ENCODE measurements at places on chromosomes 1 and 21. TPM values are rescaled to one million over a fixed set of nuclear protein-coding genes. Genes with fewer than 3 reads are reported as not detected.

The DNASE2B gene
- total RNA-seq = not detected

The OR2T2 gene
- not detected for total RNA-seq

The BLZF1 gene
- total RNA-seq = 13.1 TPM

The TSNAX gene
- total RNA-seq = 24.8 TPM

The AHCTF1 gene
- total RNA-seq = 15.9 TPM

The TRIM67 gene
- 0.05 TPM for total RNA-seq

The ACKR1 gene
- total RNA-seq = 0.08 TPM

- peaks cover 23% of the 10 kb centered on the region for H3K4me1 ChIP-seq
- DNase-seq = no peak
- no peaks in the 10 kb centered on the region for H3K36me3 ChIP-seq
- H3K4me3 ChIP-seq = no peak overlapping the region
These were observed 44.4 kb downstream of the CACHD1 start for GRCh38 chr1:64514197-64514765.

GRCh38 chr1:223261914-223262313, 102.1 kb downstream of the SUSD4 start:
- no peak overlapping the region for H3K27ac ChIP-seq
- no peaks in the 10 kb centered on the region for H3K4me1 ChIP-seq
- DNase-seq = no peak
- no peaks in the 10 kb centered on the region for H3K36me3 ChIP-seq
- H3K27me3 ChIP-seq = no peaks in the 10 kb centered on the region

DNA sequence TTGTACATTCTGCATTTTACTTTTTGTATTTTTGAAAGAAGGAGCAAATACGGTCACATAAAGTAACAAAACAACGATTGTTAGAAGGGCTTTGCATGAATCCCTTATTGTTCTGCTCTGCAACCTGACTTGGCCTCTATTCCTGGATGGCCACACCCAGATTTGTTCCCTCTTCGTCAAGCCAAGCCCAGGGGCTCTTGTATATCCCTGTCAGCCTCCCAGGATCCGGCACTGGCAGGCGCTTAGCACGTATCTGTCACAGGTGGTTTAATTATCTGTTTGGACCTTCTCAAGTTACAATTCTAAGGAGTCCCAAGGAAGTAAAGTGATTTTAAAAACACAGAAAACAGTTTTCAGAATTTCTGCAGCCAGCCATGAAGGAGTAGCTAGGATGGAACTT, 28.0 kb downstream of the CRYAA start:
- no peaks in the 10 kb centered on the region for H3K27me3 ChIP-seq
- no peaks in the 10 kb centered on the region for H3K4me1 ChIP-seq
- no peak overlapping the region for H3K27ac ChIP-seq
- no peak overlapping the region for H3K4me3 ChIP-seq
- no peak for DNase-seq
- no peaks in the 10 kb centered on the region for H3K36me3 ChIP-seq

GRCh38 chr1:220458936-220459335, 69.0 kb upstream of the MARK1 start:
- H3K27ac ChIP-seq = no peak overlapping the region
- peaks cover 4% of the 10 kb centered on the region for H3K27me3 ChIP-seq
- no peak for DNase-seq
- no peak overlapping the region for H3K4me3 ChIP-seq
- no peaks in the 10 kb centered on the region for H3K36me3 ChIP-seq

DNA sequence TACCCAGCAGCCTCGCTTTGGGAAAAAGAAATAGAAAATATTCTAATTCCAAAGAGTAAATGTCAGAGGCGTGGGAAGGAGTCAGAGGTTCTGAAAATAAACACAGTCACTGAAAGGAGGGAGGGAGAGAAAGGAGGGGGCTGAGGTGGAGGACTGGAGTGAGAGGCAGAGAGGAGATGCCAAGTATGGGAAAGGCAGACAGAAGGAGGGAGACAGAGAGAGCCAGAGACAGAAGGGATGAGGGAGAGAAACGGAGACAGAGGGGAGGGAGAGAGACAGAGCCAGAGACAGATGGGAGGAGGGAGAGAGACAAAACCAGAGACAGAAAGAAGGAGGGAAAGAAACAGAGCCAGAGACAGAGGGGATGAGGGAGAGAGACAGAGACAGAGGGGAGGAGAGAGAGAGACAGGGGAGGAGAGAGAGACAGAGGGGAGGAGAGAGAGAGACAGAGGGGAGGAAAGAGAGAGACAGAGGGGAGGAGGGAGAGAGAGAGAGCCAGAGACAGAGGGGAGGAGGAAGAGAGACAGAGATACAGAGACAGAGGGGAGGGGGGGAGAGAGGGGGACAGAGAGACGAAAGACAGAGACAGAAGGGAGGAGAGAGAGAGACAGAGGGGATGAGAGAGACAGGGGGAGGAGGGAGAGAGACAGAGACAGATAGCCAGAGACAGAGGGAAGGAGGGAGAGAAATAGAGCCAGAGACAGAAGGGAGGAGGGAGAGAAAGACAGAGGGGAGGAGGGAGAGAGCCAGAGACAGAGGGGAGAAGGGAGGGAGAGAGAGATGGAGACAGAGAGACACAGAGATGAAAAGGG, 525.5 kb downstream of the MATN1 start:
- no peaks in the 10 kb centered on the region for H3K4me1 ChIP-seq
- DNase-seq = no peak
- H3K4me3 ChIP-seq = no peak overlapping the region
- no peaks in the 10 kb centered on the region for H3K27me3 ChIP-seq
- H3K27ac ChIP-seq = no peak overlapping the region

DNA sequence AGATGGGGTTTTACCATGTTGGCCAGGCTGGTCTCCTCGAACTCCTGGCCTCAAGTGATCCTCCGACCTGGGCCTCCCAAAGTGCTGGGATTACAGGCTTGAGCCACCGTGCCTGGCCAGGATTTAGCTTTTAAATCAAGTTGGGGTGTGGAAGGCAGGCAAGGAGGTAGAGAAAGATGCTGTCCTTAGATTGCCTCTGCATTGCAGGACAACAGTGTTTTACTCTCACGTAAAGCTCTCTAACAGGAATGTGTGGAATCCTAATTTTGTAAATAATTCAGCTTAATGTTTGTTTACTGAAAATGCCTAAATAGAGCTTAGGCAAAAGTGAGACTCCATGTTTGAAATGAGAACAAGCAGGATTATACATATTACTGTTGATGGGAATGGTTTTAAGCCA, 29.5 kb upstream of the TGFB2 start:
- H3K4me3 ChIP-seq = no peak overlapping the region
- no peak overlapping the region for H3K27ac ChIP-seq
- H3K4me1 ChIP-seq = no peaks in the 10 kb centered on the region
- H3K27me3 ChIP-seq = no peaks in the 10 kb centered on the region

DNA sequence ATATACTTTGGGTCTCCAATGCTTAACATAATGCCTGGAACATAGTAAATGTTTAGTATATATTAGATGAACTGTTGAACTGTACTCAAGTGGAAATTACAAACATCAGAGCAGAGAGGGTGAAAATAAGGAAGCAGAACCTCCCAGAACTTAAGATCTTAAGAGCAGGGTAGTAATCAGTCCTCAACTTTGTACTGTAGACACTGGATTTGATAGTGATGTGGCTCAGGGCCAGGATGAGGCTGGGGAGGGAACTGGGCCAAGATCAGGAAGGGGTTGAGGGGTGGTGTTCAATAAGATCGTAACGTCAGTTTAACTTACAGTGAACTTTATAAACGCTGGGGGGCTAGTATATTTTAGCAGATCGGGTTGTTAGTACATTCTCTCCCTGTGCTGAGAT, 15.4 kb downstream of the MPZL1 start:
- H3K36me3 ChIP-seq = no peaks in the 10 kb centered on the region
- H3K4me3 ChIP-seq = no peak overlapping the region
- peaks cover 4% of the 10 kb centered on the region for H3K4me1 ChIP-seq

- H3K36me3 ChIP-seq = no peaks in the 10 kb centered on the region
- H3K27me3 ChIP-seq = no peaks in the 10 kb centered on the region
- no peak for DNase-seq
- no peak overlapping the region for H3K27ac ChIP-seq
- H3K4me3 ChIP-seq = no peak overlapping the region
These were observed 458.1 kb downstream of the DISC1 start for GRCh38 chr1:232084584-232085223.

DNA sequence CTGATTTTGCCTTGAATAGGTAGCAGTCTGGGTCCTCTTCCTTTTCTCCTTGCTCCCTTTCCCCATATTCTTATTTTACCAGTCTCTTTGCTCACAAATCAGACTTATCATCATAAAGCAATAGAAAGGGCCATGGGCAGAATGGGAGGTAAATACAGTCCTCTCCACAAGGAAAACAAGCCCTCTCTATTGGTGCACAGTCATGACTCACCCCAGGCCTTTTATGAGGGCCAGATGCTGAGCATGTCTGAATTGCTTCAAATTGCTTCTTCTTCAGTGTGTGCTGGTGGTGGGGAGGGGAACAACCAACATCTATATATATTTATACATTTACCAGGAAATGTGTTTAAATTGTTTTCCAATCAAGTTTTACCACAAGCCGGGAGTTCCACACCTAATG, 75.2 kb downstream of the GFI1 start:
- H3K36me3 ChIP-seq = no peaks in the 10 kb centered on the region
- no peaks in the 10 kb centered on the region for H3K27me3 ChIP-seq
- DNase-seq = no peak
- H3K4me1 ChIP-seq = no peaks in the 10 kb centered on the region

- no peaks in the 10 kb centered on the region for H3K4me1 ChIP-seq
- no peaks in the 10 kb centered on the region for H3K36me3 ChIP-seq
- H3K27me3 ChIP-seq = no peaks in the 10 kb centered on the region
- no peak overlapping the region for H3K27ac ChIP-seq
These were observed 7.3 kb downstream of the SYNC start for GRCh38 chr1:32695098-32695904.

- no peak overlapping the region for H3K27ac ChIP-seq
- no peaks in the 10 kb centered on the region for H3K27me3 ChIP-seq
- DNase-seq = no peak
- H3K4me1 ChIP-seq = no peaks in the 10 kb centered on the region
These were observed 12.2 kb upstream of the CD2 start for GRCh38 chr1:116741836-116742565.

GRCh38 chr1:18819986-18820790, 39.3 kb downstream of the TAS1R2 start:
- H3K4me3 ChIP-seq = no peak overlapping the region
- H3K27ac ChIP-seq = no peak overlapping the region
- H3K4me1 ChIP-seq = no peaks in the 10 kb centered on the region
- no peaks in the 10 kb centered on the region for H3K27me3 ChIP-seq
- DNase-seq = no peak
- no peaks in the 10 kb centered on the region for H3K36me3 ChIP-seq

DNA sequence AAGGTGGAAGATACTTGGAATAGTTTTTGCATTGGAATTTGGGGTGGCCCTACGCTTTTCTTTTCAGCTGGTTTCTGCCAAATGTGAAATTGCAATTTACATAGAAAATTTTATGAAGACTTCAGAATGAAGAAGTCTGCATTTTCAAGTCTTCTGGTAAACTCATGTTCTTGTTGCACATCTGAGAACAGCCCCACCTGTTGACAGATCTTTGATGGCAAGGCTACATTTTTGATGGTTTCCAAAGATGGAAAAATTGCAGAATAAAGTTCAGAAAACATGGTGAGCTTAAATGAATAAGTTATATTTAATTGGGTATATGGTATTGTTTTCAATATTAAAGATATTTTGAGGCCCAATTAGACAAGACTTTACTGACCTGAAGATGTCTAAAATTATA, 25.4 kb downstream of the OLFM3 start:
- no peak overlapping the region for H3K27ac ChIP-seq
- H3K36me3 ChIP-seq = no peaks in the 10 kb centered on the region
- no peak for DNase-seq
- no peak overlapping the region for H3K4me3 ChIP-seq
- no peaks in the 10 kb centered on the region for H3K27me3 ChIP-seq

DNA sequence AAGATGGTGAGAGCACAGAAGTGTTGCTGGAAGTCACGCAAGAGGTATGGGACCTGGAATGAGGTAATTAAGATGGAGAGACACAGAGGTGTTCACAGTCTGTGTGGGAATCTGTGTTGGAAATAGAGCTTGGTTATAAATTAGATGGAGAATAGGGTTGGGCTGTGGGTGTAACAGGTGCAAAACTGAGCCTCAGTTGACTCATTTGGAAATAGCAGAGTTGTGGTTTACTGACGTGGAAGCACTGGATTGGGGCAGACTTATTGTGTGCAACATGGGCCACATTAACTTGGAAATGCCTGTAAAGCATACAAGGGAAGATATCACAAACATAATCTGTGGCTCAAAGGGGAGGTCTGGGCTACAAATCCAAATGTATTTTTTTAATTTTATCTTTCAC, 13.0 kb downstream of the CAMSAP2 start:
- DNase-seq = no peak
- no peaks in the 10 kb centered on the region for H3K36me3 ChIP-seq
- no peak overlapping the region for H3K27ac ChIP-seq

GRCh38 chr1:151408891-151409290, 9.5 kb downstream of the PSMB4 start:
- no peaks in the 10 kb centered on the region for H3K4me1 ChIP-seq
- no peak for DNase-seq
- no peak overlapping the region for H3K4me3 ChIP-seq
- H3K27ac ChIP-seq = no peak overlapping the region

- no peak for DNase-seq
- H3K4me1 ChIP-seq = no peaks in the 10 kb centered on the region
- no peak overlapping the region for H3K27ac ChIP-seq
- H3K36me3 ChIP-seq = no peaks in the 10 kb centered on the region
- H3K27me3 ChIP-seq = no peaks in the 10 kb centered on the region
These were observed 40.2 kb downstream of the FASLG start for GRCh38 chr1:172699111-172699510.

- H3K27me3 ChIP-seq = no peaks in the 10 kb centered on the region
- DNase-seq = no peak
- H3K4me1 ChIP-seq = no peaks in the 10 kb centered on the region
- no peaks in the 10 kb centered on the region for H3K36me3 ChIP-seq
These were observed 482.1 kb upstream of the RGS18 start for GRCh38 chr1:191675856-191676783.

- H3K4me3 ChIP-seq = no peak overlapping the region
- DNase-seq = no peak
- H3K36me3 ChIP-seq = no peaks in the 10 kb centered on the region
These were observed 33.5 kb upstream of the CCDC27 start for GRCh38 chr1:3718764-3719163.

DNA sequence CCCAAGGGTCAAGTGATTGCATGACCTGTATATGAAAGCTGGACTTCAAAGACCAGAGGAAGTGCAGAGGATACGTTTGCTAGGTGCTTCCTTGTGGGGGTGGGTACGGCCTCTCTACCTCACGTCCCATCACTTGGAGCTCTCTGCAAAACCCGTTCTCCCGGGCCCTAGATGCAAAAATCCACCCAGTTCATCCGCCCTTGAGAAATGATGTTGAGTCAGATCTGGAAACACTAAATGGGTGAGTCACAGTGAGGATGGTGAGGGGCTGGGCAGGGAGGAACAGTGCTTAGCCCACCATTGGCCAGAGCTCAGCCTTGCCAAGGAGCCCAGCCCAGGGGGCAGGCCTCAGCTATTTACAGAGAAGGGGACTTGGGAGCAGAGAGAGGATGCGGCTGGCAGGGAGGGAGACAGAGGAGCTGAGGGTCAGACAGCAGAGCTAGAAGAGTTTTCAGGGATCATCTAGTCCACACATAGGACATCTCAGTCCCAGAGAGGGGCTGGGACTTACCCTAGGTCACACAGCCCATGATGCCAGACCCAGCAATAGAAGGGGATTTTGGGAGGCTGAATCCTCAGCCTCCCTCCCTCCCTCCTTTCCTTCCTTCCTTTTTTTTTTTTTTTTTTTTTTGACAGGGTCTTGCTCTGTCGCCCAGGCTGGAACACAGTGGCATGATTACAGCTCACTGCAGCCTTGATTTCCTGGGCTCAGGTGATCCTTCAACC, 14.6 kb downstream of the ARHGEF10L start:
- H3K4me3 ChIP-seq = no peak overlapping the region
- no peak for DNase-seq
- peaks cover 13% of the 10 kb centered on the region for H3K4me1 ChIP-seq
- H3K36me3 ChIP-seq = no peaks in the 10 kb centered on the region
- H3K27ac ChIP-seq = no peak overlapping the region
- no peaks in the 10 kb centered on the region for H3K27me3 ChIP-seq
